ENCODE measurements at places on chromosomes 11 and 22.

GRCh38 chr11:134125507-134125906 lies 56.6 kb downstream of the JAM3 start:
- DNase-seq: no peak

DNA sequence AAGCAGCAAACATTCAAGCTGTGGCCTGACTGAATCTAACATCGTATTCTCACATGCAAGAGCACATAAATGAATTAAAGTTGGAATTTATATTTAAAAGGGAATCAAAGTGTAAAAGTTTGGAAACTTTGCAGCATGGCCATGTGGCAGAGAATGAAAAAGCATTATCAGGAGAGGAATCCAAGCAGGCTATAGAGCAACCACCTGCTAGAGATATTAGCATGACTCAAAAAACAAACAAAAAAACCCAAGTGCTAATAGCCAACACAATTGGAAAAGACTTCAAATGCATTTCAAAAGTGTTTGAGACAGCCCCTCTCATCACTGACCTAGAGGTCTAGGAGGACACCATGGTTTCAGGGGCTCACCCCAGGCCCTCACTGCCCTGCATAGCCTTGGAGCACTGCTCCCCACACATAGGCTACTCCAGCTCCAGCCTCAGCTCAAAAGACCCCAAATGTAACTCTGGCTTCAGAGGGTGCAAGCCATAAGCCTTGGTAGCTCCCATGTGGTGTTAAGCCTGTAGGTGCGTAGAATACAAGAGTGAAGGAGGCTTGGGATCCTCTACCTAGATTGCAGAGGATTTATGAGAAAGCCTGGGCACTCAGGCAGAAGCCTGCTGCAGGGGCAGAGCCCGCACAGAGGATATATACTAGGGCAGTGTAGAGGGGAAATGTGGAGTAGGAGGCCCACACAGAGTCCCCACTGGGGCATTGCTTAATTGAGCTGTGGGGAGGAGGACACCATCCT lies 1.7 kb upstream of the KRTAP5-7 start:
- DNase-seq: no peak

DNA sequence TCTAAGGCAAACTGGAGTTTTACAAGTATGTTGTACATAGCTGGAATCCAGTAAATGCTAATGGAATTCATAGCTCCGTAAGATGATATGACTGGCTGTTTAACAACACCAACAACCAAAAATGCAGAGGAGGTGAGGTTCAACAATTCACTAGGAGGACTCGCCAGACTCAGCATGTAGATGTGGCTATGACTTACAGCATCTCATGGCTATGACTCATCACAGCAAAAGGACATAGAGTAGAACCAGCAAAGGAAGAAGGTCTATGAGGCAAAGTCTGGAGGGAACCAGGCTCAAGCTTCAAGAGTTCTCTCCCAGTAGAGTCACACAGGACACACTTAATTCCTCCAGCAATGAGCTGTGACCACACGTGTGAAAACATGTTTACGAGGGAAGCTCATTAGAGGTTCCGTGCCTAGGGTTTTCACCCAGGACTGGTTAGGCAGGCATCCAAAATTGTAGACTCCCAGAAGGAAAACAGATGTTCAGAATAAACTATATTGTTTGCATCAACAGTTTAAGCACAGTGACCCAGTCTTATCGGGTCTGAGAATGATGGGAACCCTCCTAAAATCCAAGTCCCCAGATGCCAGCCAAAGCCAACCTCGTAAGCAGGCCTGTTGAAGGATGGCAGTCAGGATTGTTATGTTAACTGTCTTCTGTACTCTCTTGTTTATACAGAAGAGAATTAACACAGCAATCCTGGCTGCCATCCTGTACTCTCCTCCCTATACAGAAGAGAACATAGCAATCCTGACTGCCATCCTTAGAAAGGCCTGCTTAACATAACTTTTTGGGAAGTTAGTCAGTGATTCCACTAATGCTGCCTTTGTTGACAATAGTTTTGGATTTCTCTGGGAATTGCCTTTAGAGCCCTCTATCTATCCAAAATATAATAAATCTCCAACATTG lies 116.6 kb downstream of the LARGE1 start:
- no peak for DNase-seq

- DNase-seq: no peak
Measured at GRCh38 chr11:131025421-131026125, 109.3 kb upstream of the SNX19 start.

GRCh38 chr11:114158421-114158820 lies 98.9 kb downstream of the ZBTB16 start:
- no peak for DNase-seq

DNA sequence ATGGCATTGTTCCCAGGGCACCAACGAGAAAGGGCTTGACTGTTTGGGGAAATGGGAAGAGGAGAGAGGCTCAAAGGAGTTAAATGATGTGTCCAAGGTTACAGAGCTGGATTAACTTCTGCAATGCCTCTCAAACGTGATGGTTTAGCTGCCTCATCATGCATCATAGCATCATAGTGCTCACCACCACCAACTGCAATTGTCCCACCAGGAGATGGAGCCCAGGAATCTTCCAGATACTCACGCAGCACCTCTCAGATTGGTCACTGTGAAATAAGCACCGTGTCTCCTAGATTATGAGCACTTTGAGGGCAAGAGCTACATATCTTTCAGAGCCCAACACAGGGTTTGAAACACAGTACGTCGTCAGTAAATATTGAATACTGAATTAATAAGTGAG lies 69.2 kb downstream of the PRSS23 start:
- no peak for DNase-seq

GRCh38 chr11:61061081-61061826 lies 41.0 kb upstream of the CD5 start:
- DNase-seq: peak; percentile 66

- DNase-seq: no peak
Measured at GRCh38 chr11:72441752-72442207, 7.4 kb upstream of the CLPB start.

DNA sequence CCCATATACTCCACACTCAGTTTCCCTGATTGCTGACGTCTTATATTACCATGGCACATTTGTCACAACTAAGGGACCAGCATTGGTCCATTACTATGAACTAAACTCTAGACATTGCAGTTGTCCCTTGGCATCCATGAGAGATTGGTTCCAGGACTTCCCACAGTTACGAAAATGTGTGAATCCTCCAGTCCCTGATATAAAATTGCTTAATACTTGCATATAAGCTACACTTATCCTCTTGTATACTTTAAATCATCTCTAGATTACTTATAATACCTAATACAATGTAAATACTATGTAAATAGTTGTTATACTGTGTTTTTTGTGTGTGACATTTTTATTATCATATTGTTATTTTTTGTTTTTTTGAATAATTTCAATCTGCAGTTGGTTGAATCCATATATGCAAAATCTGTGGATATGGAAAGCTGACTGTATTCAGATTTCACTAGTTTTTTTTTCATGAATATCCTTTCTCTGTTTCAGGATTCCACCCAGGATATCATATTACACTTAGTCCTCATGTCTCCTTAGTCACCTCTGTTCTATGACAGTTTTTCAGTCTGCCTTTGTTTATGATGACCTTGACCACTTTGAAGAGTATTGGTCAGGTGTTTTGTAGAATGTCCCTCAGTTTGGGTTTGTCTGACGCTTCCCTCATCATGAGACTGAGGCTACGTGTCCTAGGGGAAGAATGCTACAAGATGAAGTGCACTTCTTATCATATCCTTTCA lies 55.3 kb downstream of the INSC start:
- DNase-seq: no peak

DNA sequence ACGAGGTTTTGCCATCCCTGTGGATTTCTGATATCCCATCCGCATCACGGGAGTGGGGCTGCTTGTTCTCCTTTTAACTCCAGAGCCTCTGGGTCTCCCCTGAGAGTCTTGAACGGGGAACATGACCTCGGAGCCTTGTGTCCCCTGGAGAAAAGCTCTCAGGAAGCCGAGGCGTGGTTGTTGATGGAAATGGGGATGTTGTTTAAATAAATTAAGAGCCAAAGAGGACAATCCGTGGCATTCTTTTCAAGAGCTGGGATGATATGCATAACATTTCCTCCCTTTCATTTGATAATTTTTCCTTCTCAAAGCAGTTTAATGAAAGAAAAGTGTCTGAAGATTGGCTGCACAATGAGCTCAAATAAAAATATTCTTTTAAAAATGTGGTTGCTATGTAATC lies 14.2 kb downstream of the TSPAN18 start:
- no peak for DNase-seq
